ENCODE measurements at places on chromosomes 3 and 15. TPM values are rescaled to one million over a fixed set of nuclear protein-coding genes. Genes with fewer than 3 reads are reported as not detected.
A peak's percentile ranks its signal among the peaks of the same experiment; 100 is the strongest.

Gene MKRN2
- total RNA-seq = 38.2 TPM

Gene RAP2B
- 42.2 TPM for total RNA-seq

Gene WDR6
- 107 TPM for total RNA-seq

Gene PPP2R3A
- 18.7 TPM for total RNA-seq

DNA sequence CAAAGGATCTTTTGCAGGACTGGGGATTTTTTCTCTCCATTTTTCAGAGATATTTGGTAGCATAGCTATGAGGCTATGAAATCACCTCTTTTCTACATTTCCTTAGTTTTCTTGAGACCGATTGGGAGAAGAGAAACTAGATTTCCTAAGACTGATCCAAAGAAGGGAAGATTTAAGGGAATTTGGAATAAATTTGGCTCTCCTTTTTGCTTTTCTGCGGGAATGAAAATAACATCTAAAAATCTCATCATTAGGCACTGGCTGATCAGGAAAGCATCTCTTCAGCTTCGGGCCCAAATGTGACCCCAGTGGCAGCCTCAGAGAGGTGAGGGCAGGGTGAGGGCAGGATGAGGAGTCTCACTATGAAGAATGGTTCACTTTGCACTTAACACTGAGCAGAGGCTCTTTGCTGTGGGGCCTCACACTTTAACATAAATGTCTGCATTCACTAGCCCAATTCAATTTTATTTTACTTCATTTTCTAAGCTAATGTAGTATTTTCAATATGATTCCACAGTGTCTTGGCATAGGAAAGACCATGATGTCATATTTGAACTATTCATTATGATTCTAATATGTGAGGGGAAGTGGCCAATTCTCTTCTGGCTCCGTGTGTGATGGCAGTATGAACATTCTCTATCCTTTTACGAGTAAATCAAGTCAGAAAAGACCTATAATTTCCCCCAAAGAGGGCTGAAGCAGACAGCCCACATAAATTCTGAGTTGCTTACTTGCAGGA lies 193.2 kb downstream of the MEX3B start:
- no peak for DNase-seq

GRCh38 chr15:58873267-58873666 lies 60.2 kb downstream of the SLTM start:
- DNase-seq = peak; percentile 44

DNA sequence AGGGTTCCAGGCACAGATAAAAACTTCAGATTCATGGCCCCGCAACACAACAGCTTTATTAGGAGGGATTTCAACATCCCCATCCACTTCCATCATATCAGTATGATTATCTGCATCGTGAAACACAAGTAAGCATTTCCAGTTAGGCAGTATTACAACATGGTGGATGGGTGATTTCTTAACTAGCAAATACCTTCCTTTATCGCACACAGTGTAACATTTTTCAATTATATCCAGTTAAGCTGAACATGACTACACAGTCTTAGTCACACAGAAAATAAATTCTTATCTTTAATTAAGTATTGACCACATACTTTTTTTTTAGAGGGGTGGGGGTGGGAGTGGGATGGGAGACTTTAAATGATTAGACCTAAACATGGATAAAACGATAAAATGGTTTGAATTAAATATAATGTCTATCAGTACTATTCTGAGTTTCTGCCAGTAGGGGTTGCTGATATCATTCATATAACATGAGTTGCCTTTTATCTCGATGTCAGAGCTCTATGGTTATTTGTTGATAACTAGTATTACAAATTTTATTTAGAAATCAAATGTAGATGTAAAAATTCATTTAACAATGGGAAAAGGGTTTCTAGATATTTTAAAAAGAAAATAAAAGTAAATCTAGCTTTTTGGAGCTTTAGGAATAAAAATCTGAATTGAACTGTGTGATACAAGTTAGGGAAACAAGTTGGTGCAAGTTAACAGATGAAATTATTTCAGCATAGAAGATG lies 146.6 kb downstream of the TBL1XR1 start:
- peak; percentile 54 for DNase-seq

- peak; percentile 84 for DNase-seq
Measured at GRCh38 chr15:70236341-70237086, 138.8 kb upstream of the TLE3 start.

DNA sequence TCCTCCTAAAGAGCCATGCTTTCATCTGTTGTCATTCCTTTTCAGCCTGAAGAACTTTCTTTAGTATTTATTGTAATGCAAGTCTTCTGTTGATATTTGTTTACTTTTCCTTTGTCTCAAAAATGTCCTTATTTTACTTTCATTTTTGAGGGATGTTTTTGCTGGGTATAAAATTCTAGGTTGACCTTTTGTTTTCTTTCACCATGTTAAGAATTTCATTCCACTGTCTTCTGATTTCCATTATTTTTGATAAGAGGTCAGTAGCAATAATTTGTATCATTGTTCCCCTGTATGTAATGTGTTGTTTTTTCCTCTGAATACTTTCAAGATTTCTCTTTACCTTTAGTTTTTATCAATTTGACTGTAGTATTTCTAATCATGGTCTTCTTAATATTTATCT lies 91.1 kb downstream of the RSRC1 start:
- DNase-seq = no peak

GRCh38 chr3:127590282-127590592 lies 296 bp downstream of the TPRA1 start:
- no peak for DNase-seq

Data from astrocyte (in vitro differentiated cells and primary cell).